Left ventricle myocardium inferior (tissue), 1 donor: ENCODE measurements at places on chromosomes 7 and 10. TPM values are rescaled to one million over a fixed set of nuclear protein-coding genes. Genes with fewer than 3 reads are reported as not detected.

- DNase-seq: peak; percentile 21
These were observed 74.7 kb downstream of the CACNB2 start for GRCh38 chr10:18214691-18215563.

DNA sequence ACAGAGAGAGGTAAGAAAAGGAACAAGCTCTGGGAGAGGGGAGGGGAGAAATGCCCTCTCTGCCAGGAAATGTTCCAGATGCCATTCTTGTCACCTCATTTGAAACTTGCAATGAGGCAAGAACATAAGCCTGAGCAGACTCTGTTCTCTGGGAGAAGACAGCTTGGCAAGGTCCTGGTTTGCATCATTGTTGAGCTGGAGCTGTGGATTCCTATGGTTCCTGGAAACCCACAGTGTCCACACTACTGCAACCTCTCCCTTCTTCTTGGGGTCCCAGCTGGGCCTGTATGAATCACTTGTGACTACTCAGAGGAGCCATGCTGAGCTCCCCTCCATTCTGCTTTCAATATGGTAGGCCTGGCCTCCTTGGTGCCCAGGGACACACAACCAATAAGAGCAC lies 60.8 kb upstream of the HECTD2 start:
- DNase-seq: no peak

DNA sequence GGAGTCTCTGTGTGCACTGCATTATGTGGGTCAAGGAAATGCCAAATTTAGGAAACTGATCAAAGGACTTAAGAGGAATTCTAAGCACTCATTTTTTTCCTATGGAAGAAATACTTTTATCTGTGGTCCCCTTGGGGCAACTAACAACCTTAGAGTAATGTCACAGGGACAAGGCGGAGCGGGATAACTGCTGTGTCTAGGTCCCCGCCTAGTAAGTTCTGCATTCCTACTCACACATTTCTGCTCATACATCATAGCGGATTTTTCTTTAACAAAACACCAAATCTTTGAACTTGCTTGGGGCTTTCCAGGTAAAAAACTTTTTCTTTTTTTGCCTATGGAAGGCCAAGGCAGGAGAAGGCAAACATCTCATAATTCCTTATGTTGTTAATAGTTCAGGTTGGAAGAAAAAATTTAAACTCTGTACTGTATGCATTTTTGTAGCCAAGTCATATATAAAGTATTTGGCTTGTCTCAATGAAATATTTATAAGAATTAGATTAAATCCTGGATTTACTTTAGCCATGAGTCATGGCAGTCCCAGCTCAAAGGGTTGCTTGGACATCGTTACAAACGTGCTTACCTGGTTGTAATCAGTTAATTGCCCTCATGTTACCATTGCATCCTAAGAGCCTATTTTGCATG lies 285.0 kb downstream of the PHTF2 start:
- no peak for DNase-seq

DNA sequence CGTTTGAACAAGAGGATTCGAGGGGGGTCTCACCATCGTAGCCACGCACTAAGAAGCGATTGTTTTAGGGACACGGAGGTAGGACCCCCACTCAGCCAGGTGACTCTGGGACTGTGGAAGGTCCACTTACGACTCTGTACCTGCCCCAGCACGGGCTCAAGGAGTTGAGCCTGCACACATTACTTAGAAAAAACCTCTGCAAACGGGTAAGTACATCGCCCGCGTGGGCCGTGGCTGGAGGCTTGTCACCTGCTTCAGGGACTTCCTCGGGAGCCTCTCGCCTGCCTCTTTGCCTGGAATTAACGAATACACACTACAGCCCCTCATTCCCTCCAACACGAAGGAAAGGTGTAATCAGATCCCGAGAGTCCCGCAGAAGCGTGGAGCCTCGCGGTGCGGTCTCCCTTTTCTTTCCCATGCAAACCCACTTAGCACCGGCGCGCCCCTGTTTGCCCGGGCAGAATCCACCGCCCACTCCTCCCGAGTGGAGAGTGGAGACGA lies 826 bp downstream of the PODXL start:
- no peak for DNase-seq

Gene CHAT
- not detected for total RNA-seq

Gene CYP3A7
- total RNA-seq: not detected

- no peak for DNase-seq
These were observed 454.7 kb upstream of the FOXK1 start for GRCh38 chr7:4227105-4228010.

Gene UTF1
- total RNA-seq: not detected
